Hepatocyte (in vitro differentiated cells): ENCODE measurements at places on chromosomes 3 and 15. TPM values are rescaled to one million over a fixed set of nuclear protein-coding genes. Genes with fewer than 3 reads are reported as not detected.

DNA sequence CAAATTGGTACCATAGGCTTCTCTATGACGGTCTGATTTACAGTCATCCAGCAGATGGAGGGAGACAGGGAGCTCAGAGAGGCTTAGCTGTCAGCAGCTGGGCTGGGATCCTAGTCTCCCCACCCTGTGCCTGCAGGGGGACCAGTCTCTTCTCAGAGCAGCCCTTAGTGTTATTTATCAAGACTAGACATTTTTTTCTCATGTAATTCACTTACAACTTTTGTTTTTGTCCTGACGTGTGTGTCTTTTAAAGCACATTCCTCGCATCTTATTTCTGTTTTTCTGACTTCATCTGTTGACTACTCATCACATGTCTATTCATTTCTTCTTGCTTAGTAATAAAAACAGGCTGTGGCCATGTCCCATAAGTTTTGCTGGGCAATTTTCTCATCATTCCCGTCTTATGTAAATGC is 116.1 kb downstream of the KLF13 start:
- DNase-seq = peak; percentile 42

CGNL1 gene
- polyA plus RNA-seq = 9.8 and 11.4 TPM in 2 replicates

DNA sequence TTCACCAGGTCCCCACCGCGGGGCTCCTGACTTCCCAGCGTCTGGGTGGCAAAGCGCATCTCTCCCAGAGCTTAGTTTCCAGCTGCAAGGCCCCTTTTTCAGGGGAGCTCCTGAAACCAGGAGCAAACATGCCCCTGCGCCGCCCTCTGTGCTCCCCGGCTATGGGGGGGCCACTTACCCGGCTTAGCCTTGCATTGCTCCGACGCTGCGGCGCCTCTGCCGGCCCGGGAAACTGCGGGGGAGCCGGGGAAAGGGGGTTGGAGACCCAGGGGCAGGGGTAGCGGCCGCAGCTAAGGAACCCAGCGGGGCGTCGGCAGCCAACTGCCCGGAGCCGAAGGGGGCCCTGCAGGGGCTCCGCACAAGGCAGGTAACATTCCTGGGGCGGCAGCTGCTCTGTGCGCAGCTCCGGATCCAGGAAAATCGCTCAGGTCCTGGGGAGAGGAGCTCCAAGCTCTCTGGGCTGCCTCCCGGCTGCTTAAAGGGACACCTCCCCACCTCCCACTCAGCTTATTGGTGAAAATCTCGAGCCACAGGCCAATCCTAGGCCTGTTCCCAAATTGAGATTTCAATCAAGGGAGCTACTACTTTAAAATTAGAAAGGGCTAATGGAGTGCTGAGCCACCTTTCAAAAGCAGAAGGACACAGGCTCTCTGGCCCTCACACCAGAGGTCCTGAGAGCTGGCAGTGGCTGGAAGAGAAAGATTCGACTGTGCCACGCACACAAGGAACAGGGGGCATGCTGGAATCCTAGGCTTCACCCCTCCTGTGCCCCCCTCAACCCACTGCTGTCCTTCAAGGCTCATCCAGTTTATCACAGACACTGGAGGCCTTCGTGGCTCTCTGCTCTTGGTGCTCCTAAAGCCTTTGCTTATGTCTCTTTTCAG is 42.7 kb upstream of the PRICKLE2 start:
- peak; percentile 73 for DNase-seq

- peak; percentile 42 for DNase-seq
These were observed 66.8 kb downstream of the RPL39L start for GRCh38 chr3:187072511-187072910.

GRCh38 chr3:15007681-15008141 is 57.4 kb downstream of the MRPS25 start:
- no peak for DNase-seq

MEGF11 gene
- polyA plus RNA-seq = 0.25 TPM in 1 of 2 replicates, not detected in the other

- DNase-seq = no peak
These were observed 53.5 kb downstream of the WHAMM start for GRCh38 chr15:82862886-82863285.

DNA sequence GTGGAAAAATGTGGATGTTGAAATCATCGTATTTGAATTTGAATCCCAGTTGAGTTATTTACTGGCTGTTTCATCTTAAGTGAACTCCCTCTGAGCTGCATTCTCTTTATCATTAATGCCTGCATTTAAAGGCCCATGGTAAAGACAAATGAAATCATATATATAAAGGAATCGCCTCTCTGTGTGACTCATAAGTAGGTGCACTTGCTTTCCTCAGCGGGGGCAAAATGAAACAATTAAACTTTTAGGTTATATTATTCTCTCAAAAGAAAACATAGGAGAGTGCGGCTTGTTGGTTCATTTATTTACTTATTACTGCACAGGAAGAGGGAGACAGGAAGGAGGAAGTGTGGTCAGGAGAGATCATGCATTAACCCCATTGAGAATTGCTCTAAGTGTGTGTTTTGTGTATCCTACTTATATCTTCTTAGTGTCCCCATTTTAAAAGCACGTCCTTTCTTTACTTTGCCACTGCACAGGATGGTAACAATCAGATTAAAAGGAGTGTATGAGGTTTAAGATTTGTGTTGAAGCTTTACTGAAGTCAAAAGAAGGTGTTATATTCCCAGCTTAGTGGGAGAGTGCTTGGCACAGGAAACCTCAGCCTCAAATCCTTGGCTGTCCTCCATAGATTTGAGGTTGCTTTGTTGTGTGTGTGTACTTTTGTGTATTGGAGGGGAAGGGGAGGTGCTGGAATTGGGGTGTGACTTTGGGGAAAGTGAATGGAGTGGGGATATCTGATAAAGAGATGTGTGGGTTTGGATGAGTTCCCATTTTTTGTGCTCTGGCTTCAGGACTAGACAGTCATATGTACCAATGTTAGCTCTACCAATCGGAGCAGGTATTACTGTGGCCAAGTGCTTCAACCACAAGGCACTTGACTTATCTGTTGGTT is 595.8 kb upstream of the NR2F2 start:
- no peak for DNase-seq

TMEM45A gene
- 80.0 and 88.0 TPM in 2 replicates for polyA plus RNA-seq

DNA sequence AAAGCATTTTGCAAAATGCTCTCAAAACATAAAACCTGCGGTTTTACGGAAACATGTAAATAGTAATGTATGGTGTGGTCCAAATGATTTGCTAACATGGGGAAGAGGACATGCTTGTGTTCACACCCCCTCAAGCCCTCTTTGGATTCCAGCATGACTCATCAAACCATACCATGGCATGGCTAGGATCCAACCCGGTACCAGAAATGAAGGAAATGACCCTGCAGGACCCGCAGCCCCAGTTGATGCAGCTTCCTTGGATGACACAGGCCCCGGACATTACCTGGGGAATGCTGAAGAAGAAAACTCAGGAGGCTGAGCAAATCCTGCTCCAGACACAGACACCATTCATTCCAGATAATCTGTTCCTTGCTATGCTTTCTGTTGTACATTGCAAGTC is 222.9 kb downstream of the DTWD1 start:
- no peak for DNase-seq

DNA sequence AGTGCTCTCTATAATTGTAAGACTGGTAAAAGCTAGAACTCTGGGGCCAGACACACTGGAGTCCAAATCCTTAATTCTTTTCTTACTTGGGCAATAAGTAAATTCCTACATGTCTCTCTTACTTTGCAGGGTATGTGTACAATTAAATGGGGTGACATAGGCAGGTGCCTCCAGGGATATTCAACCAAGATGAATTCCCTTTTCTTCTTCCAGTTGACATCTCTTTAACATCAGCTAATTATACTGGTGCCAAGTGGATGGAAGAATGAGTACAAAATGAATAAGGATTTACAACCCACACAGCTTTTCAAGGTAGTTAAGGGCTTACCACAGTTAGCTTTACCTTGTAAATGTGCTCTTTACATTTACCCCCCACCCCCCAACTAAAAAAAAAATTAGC is 295.5 kb upstream of the GADL1 start:
- no peak for DNase-seq

GRCh38 chr3:50352781-50353180 is 2.1 kb downstream of the CYB561D2 start:
- DNase-seq = no peak

DNA sequence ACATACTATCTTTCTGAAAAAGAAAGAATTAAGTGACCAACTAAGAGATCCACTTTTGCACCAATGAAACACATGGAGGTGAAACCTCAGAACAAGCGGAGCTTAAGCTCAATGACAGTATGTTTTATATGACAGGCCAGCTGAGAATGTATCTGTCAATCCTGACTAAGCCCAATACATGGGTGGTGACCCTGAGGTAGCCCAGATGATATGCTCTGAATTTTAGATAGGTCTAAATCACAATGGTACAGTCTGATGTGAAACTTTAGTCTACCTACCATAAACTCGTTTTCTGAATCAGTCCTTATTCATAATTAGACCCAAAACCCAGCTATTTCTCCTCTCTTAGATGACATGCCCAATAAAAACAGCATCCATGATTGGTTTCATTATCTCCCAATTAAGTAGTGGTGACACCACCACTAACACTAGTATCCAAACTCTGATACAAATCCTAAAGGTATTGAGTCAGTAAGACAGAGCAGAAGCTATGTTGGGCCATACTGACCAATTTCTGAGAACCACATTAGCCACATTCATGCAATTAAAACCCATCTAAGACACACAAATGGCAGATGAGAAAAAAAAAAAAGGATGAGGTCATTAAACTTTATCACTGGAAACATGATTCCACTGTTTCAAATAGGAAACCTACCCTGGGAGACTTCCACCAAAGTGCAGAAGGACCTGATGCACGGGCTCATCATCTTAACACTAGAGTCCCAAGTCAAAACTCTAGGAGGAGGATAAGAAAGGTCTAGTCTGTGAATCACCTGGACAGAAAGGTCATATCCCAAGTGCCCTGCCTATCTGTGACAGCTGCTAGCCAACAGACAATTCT is 20.6 kb downstream of the CMTM6 start:
- DNase-seq = no peak

DNA sequence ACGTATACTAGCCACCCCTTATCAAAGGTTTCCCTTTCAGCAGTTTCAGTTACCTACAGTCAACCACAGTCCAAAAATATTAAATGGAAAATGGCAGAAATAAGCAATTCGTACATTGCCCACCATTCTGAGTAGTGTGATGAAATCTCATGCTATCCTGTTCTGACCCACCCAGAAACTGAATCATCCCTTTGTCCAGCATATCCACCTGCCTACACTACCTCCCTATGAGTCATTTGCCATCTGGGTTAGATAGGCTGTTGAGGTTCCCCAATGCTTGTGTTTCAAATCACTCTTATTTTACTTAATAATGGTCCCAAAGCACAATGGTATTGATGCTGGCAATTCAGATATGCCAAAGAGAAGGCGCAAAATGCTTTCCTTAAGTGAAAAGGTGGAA is 15.3 kb upstream of the PHC3 start:
- DNase-seq = no peak

- DNase-seq = no peak
These were observed 7.9 kb upstream of the LEKR1 start for GRCh38 chr3:156818273-156818651.

DNA sequence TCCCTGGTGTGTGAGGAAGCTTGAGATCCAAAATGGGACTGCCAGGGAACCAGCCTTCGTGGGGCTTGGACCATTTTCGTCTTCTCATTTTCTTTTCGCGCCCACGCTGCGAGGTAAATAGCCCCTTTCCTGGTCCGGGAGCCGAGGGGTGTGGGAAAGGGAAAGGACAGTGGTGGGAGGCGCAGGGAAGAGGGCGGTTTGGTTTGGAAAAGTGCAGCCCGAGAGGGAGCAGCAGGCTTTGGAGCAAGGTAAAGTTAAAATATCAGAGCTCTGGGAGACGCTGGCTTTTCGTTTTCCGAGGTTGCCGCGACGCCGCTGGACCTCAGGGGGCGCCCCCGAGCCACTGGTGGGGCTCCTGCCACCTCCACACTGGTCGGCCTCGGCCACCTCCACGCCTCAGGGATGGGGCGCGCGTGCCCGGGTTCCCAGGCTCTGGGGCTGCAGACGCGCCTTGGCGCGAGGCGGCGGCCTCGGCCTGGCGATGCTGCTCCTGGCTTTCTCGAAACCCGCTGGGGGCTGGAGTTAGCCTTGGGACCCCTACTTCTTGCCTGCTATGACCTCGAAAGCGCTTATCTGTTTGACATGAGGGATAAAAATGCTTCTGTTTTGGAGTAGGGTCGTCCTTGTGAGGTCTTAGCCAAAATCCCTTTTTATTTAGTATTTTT is 3.2 kb downstream of the PTPRG start:
- DNase-seq = peak; percentile 90

FEZF2 gene
- not detected in 2 replicates for polyA plus RNA-seq

DNA sequence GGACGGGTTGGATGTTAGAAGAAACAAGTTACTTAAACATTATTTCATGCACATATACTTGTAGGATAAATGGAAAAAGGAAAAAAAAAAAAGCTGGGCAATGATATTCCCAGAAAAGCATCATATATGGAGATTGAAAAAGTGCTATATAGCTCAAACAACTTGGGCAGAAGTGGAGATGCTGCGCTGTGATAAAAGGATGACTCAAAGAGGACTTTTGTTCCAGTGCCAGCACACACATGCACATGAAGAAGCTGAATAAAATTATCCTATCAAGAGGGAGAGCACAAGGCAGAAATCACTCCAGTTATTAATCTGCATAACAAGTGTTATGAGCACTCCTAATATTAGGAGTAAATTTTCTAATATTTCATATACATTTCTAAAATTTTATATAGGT is 30.9 kb downstream of the FRMD4B start:
- no peak for DNase-seq

- DNase-seq = no peak
These were observed 18.1 kb upstream of the LEKR1 start for GRCh38 chr3:156808025-156808424.

GRCh38 chr3:41457176-41457575 is 257.9 kb downstream of the CTNNB1 start:
- DNase-seq = no peak

DNA sequence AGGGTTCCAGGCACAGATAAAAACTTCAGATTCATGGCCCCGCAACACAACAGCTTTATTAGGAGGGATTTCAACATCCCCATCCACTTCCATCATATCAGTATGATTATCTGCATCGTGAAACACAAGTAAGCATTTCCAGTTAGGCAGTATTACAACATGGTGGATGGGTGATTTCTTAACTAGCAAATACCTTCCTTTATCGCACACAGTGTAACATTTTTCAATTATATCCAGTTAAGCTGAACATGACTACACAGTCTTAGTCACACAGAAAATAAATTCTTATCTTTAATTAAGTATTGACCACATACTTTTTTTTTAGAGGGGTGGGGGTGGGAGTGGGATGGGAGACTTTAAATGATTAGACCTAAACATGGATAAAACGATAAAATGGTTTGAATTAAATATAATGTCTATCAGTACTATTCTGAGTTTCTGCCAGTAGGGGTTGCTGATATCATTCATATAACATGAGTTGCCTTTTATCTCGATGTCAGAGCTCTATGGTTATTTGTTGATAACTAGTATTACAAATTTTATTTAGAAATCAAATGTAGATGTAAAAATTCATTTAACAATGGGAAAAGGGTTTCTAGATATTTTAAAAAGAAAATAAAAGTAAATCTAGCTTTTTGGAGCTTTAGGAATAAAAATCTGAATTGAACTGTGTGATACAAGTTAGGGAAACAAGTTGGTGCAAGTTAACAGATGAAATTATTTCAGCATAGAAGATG is 146.6 kb downstream of the TBL1XR1 start:
- peak; percentile 49 for DNase-seq

GRCh38 chr15:48366584-48367312 is 35.5 kb downstream of the DUT start:
- DNase-seq = no peak

PPM1L gene
- 4.0 and 5.1 TPM in 2 replicates for polyA plus RNA-seq

GRCh38 chr15:66187271-66187670 is 66.3 kb downstream of the MEGF11 start:
- DNase-seq = no peak

SCG5 gene
- 3.5 and 9.8 TPM in 2 replicates for polyA plus RNA-seq

GRCh38 chr15:39504808-39505207 is 76.1 kb upstream of the THBS1 start:
- DNase-seq = no peak
